ENCODE measurements at places on chromosomes 2 and 18.

- H3K4me1 ChIP-seq, result peaks cover 18% of the 10 kb centered on the region
- H3K27ac ChIP-seq, result no peak overlapping the region
- no peaks in the 10 kb centered on the region for H3K36me3 ChIP-seq
- no peaks in the 10 kb centered on the region for H3K27me3 ChIP-seq
- no peak overlapping the region for H3K4me3 ChIP-seq
- DNase-seq, result no peak
Measured at GRCh38 chr2:147033044-147033443, 811.8 kb upstream of the ACVR2A start.

- H3K4me3 ChIP-seq, result no peak overlapping the region
- H3K4me1 ChIP-seq, result no peaks in the 10 kb centered on the region
- no peaks in the 10 kb centered on the region for H3K27me3 ChIP-seq
- H3K36me3 ChIP-seq, result no peaks in the 10 kb centered on the region
Measured at GRCh38 chr2:68687018-68687417, 43.6 kb downstream of the PROKR1 start.

DNA sequence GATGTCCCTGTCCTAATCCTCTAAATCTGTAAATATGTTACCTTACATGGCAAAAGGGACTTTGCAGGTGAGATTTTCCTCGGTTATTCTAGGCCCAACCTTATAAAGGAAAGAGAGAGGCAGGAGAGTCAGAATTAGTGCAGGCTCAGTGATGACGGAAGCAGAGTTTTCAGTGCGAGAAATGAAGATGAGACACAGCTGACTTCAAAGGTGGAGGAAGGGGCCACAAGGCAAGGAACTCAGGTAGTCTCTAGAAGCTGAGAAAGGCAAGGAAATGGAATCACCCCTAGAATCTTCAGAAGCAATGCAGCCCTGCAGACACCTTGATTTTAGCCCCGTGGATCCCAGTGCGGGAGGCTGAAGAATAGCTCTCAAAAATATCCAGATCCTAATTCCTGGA lies 7.2 kb upstream of the LCLAT1 start:
- H3K36me3 ChIP-seq, result no peaks in the 10 kb centered on the region
- no peak overlapping the region for H3K27ac ChIP-seq
- H3K4me3 ChIP-seq, result no peak overlapping the region
- H3K4me1 ChIP-seq, result no peaks in the 10 kb centered on the region
- no peak for DNase-seq

DNA sequence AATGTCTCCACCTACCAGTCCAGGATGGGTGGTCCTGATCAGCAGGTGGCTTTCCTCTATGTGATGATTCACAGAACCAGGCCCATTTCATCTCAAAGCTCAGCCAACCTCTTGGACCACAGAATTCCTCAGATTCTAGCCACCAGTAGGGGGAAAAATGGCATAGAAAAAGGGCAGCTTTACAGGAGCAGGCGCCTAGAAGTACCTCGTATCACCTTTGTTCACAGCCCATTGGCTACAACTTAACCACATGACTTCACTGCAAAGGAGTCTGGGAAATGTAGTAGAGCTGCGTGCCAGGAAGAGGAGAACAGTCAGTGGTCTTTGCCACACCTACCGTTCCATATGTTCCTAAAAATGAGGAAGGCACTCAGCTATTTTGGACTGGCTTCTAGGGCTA lies 62.8 kb upstream of the DTNA start:
- H3K4me1 ChIP-seq, result no peaks in the 10 kb centered on the region
- no peak overlapping the region for H3K27ac ChIP-seq
- H3K36me3 ChIP-seq, result no peaks in the 10 kb centered on the region
- no peak for DNase-seq

Data from PC-9 (cell line).